ENCODE measurements at places on chromosomes 4 and X.
A peak's percentile ranks its signal among the peaks of the same experiment; 100 is the strongest.

- no peak for DNase-seq
Measured at GRCh38 chrX:21126661-21127060, 247.6 kb upstream of the CNKSR2 start.

GRCh38 chrX:39654183-39654925, 443.4 kb downstream of the BCOR start:
- DNase-seq: no peak

DNA sequence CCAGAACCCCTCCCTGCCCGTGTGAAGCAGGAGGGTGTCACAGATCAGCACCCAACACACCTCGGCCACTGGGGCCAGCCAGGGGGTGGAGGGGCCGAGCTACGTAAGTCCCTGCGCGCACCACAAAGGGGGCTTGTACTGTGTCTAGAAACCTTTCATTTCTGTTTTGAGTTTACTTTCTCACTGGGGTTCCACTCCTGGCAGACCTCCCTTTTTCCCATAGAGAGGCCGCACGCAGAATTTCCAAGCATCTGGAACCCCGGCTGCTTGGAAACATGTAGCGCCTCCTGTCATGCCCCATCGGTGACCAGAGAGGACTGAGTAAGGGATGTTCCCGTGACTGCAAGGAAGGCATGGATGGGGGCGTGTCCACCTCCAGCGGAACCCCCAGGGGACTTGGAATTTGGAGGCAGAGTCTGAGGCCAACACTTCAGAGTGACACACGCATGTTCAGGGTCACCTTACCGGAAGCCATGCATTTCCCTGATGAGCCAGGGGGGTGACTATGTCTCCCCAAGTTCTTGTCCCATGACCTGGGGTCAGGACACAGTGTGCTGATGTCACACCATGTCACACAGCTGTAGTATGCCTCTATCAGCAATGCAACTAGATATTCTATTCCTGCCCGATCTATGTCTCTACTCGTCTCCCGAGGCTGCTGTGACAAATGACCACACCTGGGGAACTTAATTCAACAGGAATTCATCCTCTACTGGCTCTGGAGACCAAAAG, 105.3 kb downstream of the DHRSX start:
- DNase-seq: no peak

DNA sequence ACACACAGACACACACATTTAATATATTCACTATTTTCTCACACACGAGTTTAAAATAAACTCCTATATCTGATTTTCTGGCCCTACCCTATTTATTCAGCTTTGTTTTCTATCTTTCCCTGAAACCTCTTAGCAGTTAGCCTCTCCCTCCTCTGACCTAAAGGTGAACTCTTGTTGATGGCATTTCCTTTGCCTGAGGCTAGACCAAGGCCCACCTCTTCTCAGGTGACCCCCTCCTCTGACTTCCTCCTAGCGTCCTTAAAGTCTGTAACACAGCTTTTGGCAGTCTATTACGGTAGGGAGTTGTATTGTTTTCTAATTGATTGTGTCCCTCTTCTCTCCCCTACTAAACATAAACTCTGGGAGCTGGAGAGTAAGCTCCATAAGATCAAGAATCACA, 1.7 kb upstream of the SRPX2 start:
- no peak for DNase-seq

DNA sequence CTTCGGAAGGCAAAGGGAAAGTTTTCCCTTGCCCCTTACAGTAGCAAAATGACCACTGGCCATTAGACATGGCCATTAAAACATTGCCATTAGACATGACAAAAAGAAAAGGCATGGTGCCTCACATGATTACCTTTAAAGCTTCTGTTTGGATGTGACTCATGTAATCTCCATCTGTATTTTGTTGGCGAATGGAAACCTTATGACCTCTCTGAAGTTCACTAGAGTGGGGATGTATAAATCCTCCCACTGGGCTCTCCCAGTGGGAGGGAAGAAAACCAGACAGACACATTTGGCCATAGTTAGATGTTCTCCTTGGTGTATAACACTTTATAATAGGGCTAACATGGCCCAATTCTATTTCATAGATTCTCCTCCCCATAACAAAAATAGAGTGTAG, 152.6 kb downstream of the MAGEB17 start:
- no peak for DNase-seq

DNA sequence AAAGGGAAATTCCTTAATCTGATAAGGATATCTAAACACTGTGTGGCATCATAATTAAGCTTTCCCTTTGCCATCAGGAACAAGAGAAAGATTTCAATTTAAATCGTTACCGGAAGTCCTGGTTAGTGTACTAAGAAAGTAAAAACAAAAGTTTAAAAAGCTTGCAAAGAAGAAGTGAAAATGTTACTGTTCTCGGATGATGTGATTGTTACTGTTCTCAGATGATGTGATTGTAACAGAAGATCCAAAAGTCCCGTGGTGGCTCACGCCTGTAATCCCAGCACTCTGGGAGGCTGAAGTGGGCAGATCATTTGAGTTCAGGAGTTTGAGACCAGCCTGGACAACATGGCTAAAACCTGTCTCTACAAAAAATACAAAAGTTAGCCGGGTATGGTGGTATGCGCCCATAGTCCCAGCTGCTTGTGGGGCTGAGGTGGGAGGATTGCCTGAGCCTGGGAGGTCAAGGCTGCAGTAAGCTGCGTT, 62.5 kb downstream of the RGS12 start:
- DNase-seq: peak; percentile 59

DNA sequence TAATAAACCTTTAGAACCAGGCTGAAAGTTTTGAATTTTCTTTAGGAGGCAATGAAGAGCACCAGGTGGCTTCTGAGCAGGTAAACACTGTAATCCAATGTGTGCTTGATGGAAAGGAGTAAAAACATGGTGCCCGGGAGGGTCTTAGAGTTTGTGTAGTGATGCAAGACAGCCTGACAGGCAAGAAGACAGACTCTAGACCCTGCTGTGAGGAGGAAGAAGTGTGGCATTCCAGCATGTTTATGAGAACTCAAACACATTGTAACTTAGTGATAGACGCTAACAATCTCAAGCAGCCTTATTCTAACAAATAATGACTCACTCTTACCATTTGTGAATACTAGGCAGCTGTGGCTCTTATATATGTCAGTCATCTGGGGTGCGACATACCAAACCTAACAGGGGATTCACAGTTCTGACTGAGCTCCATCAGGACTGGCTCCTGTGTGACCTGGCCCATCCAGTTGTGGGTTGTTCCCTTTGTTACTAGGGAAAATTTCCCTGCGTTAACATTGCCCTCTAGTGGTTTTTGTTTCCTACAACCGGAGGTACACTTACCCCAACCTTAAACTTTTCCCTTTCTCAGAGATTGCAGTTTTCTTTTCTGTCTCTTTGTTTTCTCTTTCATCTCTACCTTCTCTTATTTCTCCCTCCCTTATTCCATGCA, 53.8 kb downstream of the VSIG4 start:
- DNase-seq: peak; percentile 74

- DNase-seq: no peak
Measured at GRCh38 chr4:77219266-77219665, 62.3 kb downstream of the CCNG2 start.

DNA sequence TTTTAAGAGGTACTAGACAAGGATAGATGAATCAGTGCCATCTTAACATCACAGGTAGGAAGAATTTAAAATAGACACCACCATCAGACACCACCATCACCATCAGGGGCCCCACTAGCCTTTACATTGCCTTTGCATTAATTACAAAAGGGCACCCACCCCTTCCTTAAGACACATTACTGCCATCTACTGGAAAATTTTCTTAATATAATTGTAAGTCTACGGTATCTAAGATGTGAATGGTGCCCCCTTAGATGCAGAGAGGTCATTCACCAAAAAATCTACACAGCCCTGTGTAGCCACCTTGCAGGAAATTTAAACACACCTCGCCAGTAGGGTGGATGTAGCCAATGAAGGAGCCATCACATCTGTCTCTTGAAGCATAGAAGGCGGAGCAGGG, 184.1 kb downstream of the MID1IP1 start:
- DNase-seq: peak; percentile 60

DNA sequence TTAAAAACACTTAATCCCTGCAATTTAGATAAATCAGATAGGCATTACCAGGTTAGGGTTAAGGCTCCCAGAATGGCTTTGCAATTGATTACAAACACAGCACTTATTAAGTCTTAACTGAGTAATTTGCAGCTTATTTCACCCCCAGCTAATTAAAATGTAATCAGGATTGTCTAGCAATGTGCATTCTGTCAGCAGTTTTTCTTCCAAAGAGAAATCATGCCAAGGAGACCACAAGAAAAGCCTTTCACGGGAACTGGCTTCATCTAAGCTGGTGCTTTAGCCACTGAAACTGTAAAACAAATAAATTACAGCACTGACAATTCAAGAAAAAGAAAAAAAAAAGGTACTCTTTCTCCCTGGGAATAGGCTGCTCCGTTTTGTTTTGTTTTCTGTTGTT, 2.1 kb downstream of the ANOS1 start:
- DNase-seq: no peak

GRCh38 chr4:163895378-163896005, 401.0 kb downstream of the TMA16 start:
- no peak for DNase-seq

- DNase-seq: no peak
Measured at GRCh38 chr4:27524224-27524623, 663.6 kb downstream of the STIM2 start.

- DNase-seq: no peak
Measured at GRCh38 chr4:7557456-7557855, 122.7 kb upstream of the PSAPL1 start.

GRCh38 chrX:4905576-4905975, 1192.1 kb upstream of the PRKX start:
- DNase-seq: peak; percentile 2

DNA sequence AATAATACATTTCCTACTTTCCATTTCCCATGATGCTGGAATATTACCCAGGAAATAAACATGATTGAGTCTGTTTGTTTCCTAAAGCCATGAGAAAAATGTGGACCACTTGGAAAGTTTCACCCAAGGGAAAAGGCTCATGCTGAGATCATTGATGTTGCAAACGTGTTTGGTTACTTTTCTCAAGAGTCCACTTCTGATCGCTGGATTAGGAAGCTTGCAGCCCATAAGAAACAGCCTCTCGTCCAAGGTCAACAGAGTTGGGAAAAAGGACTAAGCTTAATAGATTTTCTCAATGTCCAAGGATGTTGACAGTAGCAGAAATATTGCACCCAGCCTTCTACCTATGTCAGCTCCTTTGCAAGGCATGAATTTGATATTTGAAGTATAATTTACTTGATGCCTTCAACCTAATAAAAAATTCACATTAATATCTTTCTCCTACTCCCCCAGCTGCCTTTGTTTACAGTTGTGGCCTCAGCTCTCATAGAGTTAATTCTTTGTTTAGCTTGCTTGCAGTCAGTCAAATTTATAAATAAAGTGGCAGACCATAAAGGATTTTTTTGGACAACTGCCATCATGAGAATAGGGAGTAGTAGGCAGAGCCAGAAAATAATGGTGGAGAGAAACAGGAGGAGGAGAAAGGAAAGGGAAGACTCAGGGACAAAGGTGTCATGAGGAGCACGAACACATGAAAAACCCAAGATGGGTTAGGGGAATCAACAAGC, 65.6 kb upstream of the BLTP1 start:
- no peak for DNase-seq

DNA sequence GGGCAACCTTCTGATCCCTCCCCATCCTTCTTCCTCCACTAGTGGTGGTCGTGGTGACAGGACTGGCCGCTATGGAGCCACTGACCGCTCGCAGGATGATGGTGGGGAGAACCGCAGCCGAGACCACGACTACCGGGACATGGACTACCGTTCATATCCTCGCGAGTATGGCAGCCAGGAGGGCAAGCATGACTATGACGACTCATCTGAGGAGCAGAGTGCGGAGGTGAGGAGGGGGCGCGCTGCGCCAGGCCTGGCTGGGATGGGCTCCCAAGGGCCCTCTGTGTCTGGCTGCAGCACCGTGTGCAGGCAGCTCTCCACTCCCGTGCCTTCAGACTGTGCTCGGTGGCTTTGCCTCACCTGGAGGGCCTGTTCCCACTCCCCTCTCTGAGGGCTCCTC, 24.3 kb downstream of the RBM10 start:
- no peak for DNase-seq

DNA sequence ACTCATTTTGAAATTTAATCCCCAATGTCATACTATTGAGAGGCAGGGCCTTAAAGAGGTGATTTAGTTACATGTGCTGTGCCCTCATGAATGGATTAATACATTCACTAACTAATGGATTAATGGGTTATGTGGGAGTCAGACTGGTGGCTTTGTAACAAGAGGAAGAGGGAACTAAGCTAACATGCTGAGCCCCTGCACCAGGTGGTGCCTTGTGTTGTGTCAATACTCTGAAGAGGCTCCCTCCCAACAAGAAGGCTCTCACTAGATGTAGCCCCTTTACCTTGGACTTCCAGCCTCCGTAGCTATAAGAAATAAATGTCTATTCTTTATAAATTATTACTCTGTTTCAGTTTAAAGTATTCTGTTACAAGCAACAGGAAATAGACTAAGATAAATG, 411.9 kb upstream of the EMCN start:
- DNase-seq: no peak

- peak; percentile 1 for DNase-seq
Measured at GRCh38 chrX:9003041-9003440, 30.9 kb downstream of the FAM9B start.

- no peak for DNase-seq
Measured at GRCh38 chr4:19850909-19851308, 400.8 kb upstream of the SLIT2 start.

GRCh38 chr4:24657768-24658617, 73.6 kb upstream of the DHX15 start:
- DNase-seq: peak; percentile 39

GRCh38 chr4:39568805-39569204, 41.6 kb upstream of the UGDH start:
- DNase-seq: no peak

DNA sequence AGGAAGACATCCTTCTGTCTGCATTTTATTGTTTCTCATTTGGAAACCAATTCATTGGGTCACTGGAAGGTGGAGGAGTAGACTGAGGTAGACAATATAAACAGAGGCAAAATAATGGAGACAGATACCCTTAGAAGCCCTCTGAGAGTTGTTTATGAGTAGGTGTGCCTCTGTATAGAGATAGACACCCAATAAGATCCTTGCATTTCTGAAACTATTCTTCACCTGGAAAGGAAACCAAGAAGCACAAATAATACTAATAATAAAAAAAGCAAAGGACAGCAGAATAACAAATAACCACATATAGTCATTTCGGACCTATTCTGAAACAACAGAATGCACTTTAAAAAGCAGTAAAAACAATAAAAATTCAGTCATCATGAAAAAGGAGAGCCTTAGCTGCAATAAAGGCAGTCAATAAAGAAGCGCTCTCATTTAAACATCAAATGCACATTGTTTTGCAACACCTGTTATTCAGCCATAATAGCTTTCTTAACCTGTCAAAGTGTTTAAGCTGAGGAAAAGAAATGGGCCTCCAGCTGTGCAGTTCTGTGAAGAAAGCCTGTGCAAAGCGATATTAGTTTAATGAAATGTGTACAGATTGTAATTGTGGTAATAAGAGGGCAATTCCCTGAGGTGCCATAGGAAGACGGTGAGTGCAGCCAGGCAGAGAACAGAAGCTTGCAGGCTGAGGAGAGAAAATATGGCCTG, 904.2 kb downstream of the STPG2 start:
- DNase-seq: no peak
